ENCODE measurements at places on chromosomes 6 and 20.
A peak's percentile ranks its signal among the peaks of the same experiment; 100 is the strongest.

DNA sequence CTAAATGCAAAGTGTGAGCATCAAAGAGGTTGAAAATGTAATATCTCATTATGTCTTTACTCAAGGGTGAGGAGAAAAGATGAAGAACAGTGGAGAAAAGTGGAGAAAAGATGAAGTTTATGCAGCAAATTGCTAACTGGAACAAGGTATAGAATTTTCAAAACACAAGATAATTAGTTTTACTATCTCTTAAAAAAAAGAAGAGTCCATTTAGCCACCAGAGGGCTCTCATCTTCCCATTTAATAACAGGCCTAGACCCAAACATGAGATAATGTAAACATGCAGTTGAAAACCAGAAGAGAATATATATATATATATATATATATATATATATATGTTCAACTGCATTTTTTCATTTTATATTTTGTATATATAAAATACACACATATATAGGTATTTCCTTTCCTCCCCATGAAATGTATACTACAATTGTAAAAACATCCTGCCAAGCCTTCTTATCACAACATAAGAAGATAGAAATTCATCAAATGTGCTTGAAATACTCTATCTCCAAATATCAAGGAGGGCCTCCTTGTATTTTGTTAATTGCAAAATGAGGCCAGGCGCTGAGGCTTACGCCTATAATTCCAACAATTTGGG, 78.4 kb downstream of the ADTRP start:
- peak; percentile 68 for DNase-seq

DNA sequence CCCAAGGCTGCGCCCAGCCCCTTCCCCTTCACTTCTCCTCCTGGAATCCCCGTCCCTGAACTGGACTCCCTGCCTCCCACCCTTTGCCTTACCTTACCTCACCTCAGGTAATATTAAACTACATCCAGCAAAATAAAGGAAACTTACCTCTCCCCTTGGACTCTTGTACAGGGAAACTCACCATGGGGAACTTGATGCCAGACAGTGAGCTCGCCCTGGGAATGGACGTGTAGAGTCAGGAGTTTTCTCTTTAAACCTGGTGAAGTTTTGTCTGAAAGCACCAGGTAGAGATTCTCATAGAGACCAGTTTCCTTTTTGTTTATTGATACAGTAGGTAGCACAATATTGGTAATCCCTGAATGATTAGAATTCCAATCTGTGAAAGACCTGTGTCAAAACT, 544 bp upstream of the HLA-C start:
- peak; percentile 18 for DNase-seq

DNA sequence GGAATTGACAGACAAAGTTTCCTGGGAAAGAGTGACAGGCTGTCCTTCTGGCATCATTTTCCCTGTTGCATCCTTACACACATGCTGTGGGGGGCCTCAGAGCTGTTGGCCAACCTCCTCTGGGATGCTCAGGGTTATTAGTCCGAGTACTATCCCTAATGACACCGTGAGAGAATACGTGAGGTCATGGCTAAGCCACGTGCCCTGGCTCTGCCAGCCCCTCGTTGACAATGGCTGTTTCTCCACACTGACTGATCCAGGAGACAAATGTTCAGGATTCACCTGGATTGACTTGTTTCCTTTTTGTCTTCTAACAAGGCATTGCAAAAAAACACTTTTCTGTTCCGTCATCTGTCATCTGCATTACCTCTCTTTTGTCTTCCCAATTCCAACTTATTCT, 604.6 kb downstream of the TFAP2A start:
- no peak for DNase-seq

DNA sequence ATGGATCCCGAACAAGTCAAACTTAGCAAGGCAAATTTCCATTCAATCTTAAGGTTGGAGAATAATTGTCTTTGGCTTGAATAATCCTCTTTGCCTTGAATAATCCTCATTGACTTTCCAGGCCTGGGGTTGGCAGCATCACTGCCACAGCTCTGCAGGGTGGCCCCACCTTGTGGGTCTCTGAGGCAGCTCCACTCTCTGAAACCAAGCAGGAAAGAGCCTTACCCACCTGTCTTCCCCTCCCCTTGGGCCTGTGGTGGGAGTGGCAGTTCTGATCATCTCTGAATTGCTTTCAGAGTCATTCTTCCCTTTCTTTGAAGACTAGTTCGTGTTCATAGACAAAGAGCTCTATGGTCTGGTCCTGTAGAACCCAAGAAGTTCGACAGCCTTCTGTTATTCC, 47.5 kb downstream of the KCNQ5 start:
- DNase-seq: no peak

DNA sequence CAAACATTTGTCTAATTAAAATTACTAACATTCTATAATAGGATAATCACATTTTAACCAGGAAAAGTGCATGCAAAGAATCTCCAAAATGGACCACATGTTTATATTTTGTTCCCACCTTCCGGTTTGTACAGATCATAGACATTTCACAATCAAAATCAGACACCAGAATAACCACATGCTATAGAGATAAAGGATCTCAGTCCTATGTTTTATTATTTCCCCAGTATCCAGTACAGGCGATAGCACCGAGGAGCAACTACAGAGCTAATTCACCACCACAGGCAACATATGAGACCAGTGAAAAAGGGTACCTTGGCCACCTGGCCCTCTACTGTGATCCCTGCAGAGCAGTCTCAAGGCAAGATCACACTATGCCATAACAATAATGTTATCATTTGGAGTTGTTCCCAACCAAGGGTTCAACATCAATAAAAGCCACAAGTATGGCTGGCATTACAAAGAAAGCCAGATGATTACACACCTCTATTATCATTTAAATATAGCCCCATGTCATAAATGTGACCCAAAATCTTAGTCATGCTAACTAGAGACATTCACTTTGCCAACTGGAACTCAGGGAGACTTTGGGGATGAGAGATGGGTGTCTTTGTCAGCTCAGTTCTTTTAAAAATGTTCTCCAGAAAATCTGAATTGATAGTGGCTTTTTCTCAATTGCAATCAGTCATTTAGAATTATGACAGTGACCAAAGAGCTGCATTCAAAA, 46.7 kb downstream of the RALGAPA2 start:
- DNase-seq: no peak

DNA sequence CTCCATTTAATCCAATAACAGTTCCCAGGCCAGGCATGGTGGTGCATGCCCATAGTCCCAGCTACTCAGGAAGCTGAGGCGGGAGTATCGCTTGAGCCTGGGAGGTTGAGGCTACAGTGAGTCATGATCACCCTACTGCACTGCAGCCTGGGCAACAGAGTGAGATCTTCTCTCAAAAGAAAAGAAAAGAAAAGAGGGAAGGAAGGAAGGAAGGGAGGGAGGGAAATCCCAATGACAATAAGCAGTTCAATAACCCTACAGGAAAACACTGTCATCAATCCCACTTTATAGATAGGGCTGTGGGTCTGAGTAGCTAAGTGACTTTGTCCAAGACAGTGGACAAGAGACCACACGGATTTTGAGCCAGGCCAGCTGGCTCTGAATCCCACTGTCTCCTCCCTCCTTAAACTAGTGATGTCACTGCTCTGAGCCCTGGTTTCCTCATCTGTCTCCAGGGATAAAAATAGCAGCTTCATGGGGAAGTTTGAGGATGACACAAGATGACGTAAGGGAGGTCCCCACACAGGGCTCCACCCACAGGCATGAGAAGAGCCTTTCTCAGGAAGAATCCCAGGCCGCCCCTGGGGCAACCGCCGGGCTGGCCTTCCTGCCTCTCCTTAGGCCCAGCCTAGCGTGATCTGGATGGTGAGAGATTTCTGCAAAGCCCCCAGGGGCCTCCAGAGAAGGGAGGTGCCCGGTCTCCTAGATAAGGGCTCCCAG, 7.2 kb upstream of the TRIB3 start:
- DNase-seq: peak; percentile 83

DNA sequence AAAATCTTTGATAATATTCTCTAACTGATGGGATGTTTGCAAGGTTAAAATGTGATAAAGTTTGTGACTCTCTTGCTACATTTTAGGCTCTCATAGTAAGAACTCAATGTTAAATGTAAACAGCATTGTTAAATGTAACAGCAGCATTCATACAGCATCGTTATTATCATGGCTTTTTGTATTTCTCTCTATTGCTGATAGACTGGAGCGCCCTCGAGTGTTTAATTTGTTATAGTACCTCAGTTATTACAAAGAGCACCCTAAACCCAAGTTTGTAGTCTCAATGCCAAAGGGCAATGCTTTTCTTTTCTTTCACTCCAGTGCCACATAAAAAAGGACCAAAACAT, 14.9 kb upstream of the TTPAL start:
- peak; percentile 64 for DNase-seq

DNA sequence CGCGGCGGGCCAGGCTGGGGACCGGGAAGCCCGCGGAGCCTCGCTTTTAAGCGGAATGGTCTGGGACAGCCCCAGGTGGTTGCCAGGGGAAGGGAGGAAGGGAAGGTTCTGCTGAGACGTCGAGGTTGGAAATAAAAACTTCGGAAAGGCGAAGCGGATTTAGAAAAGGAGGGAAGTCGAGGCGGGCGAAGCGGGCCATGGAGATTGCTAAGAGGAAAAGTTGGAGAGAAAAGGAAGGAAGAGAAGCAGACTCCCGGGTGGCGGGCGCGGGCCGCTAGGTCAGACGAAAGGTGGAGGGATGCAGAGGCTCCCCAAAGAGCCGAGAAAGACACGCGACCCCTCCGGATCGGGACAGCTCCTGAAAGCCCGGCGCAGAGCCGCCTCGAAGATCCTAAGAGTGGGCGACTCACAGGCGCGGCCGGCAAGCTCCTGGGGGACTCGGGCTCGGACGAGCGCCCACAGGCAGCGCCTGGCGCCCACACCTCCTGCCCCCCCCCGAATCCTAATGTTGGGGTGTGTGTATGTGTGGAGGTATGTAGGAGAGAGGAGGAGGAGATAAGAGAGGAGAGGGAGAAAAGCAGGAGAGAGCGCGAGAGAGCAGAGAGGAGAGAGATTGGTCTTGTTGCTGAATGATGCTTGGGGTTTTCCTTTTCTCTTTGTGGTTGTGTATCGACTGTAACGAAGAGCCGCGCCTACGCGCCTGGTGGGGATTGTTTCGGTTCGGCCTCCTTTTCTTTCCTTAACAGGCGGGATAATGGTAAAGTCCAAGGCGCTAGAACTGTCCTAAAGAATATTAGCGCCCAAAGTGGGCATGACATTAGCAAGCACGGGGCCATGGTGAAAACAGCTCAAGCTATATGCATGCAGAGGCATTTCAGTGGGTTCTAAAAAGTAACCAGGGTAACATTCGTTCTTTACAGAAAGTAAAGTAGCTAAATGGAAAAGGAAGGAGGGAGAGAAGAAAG, 1.5 kb downstream of the TFAP2B start:
- DNase-seq: no peak

DNA sequence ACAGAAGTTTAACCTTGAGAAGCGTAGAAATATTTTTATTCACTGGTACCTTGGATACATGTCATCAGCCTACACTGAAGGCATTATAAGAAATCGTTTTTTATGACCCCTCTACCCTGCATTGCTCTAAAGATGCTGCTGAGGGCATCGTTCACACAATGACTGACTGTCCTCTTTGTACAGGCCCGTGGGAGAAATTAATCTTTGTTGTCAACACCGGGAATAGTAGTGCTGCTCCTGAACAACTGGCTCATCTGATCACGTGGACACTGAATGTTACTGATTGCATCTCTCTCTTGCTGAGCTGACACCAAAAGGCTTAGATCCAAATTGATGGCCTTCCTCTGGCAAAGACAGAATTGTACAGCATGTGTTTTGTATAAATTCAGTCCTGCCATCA, 157.1 kb upstream of the SMLR1 start:
- no peak for DNase-seq

DNA sequence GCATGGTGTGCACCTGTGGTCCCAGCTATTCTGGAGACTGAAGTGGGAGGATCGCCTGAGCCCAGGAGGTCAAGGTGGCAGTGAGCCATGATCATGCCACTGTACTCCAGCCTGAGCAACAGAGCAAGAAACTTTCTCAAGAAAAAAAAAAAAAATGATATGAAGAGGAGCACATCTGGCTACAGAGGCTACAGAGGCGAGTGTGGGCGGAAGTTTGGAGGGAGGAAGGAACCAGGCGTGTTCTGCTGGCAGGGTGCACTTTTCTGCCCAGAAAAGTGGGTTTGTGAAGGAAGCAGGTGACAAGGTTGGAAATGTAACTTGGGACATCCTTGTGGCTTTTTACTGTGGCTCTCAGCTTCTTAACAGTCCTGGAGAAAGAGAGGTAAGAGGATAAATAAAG, 96.7 kb downstream of the SNX5 start:
- no peak for DNase-seq

DNA sequence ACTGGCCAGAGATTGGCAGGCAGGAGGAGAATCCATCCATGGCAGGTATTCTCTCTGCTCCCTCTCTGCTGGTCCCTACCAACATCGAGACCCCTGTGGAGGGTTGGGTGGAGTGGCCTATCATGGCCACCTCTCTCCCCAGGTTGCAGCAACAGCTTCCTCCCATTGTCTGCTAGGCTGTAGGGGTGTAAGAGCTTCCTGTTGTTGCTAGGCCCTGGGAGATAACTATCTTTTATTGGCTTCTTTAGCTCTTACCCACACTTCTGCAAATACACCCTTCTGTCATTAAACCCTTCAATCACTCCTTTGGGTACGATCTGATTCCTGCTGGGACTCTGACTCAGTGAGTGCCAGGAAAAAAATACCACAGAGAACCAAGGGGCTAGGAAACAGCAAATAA, 66.6 kb upstream of the FAM184A start:
- DNase-seq: no peak

DNA sequence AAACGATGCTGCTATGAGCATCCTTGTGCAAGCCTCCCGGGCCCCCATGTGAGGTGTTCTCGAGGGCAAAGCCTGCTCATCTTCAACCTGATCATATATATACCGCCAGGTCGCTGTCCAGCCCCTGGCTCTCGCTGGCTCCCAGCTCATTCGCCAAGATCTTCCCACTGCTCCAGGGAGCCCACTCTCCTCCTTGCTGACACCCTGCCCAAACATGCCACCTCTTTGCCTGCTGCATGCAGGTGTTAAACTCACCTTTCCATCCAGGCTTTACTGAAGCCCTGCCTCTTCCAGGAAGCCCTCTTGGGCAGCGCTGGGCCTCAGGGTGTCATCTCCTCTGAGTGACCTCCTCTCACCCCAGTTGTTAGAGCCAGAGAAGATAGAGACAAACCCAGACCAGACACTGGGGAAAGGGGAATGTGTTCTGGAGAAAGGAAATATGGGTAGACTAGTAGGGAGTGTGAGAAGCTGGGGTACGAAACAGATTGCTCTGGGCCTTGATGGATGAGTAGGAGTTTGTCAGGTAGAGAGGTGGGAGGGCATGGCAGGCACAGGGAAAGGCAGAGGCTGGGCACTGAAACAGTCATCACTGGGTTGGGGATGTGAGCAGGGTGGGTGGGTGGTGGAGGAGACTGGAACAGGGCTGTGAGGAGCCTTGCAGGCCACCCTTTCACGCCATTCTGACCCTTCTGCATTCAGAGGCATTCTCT, 1.2 kb upstream of the DLGAP4 start:
- DNase-seq: no peak

DNA sequence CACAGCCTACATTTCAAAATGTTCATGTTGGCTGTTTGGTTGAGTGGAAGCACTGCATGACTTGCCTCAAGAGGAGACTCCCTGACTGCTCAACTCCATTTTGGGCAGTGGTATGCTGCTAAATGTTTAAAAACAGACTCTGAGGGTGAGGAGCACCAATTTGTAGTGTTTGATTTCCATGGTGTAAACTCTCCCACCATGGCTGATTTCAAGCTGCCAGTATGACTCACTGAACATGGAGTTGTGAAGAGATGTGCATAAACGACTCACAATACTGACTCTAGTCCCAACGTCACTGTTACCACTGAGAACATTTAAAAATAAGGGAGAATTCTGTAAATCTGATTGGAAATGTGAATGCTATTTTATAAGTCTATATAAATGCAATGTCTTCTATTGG, 70.4 kb downstream of the BACH2 start:
- DNase-seq: no peak
